ENCODE measurements at places on chromosomes 13 and 19. TPM values are rescaled to one million over a fixed set of nuclear protein-coding genes. Genes with fewer than 3 reads are reported as not detected.
A peak's percentile ranks its signal among the peaks of the same experiment; 100 is the strongest.

GRCh38 chr13:44930963-44931623 lies 58.2 kb downstream of the NUFIP1 start:
- no peak for DNase-seq

DNA sequence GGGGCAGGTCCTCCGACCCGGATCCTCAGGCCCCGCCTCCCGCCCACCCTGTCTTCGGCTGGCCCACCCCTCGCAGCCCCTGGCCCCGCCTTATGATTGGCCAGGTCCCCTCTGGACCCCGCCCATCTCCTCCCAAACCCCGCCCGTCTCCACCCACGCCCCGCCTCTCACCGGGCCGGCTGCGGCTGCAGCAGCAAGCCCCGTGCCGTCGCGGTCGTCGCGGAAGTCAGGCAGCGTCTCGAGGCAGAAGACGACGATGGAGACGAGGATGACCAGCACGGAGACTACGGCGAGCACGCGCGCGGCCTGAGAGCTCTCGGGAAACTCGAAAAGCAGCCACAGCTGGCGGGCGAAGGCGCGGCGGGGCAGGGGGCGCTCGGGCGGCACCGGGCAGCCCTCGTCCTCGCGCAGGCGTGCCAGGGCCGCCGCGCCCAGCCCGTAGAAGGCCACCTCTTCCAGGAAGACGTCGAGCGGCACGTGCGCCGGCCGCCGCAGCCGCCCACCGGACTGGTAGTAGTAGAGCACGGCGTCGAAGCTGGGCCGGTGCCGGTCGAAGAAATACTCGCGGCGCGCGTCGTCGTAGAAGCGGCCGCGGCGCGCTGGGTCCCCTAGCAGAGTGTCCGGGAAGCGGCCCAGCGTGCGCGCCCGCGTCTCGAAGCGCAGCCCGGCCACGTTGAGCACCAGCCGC lies 495 bp downstream of the KCNA7 start:
- DNase-seq: no peak

DNA sequence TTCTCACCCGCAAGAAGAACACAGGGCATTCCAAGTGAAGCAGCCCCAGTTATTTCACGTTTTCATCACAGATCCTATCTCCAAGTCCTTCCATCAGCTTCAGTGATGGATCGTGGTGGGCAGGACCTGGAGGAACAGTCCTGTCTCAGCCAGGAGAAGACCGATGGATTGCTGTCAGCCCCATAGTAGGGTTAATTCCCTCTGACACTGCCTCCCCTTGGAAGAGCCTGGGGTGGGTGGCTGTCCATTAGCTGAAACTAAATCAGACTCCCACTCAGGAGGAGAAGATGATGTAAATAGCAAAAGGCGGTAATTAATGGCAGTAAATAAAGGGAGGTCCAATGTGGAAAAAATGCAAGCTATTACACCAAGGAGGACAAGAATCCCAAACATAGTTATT lies 131.0 kb downstream of the TNFRSF19 start:
- no peak for DNase-seq

- no peak for DNase-seq
Observed at GRCh38 chr19:6677883-6678689, 8.1 kb upstream of the TNFSF14 start.

DNA sequence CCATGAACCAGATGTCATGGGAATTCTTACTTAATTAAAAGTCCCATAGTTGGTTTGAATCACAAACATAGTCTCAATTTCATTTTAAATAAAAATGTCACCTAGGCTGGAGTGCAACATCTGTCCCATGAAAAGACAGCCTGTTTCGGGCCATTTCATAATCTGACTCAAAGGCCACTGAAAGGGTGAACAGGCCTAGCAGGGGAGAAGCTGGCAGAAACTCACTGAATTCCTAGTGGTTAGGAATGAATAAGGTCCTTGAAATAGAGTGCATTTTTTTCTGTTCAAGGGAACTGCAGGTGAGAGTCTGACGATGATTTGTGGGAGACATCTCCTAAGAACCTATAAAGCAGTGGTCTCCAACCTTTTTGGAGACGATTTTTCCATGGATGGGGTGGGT lies 44.0 kb upstream of the PCCA start:
- DNase-seq: no peak

DNA sequence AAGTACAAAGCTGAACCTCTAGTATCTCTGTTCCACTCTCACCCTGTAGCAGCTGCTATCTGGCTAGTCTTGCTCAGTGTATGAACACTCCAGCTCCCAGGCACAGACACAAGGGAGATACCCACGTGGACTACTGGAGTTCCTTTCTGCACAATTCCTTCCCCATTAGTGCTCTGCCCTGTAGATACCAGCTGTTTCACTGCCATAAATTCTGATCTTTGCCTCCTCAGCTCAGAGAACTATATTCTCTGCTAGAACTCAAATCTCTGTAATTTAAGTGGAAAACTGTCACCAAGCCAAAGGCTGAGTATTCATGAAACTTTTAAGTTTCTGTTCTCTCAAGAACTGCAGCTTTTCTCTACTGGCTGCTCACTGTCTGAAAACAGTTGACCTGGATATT lies 273.7 kb downstream of the DIAPH3 start:
- DNase-seq: no peak

- DNase-seq: peak; percentile 40
Observed at GRCh38 chr13:45950386-45951000, 98.9 kb upstream of the SIAH3 start.

GRCh38 chr19:50835103-50835784 lies 1.9 kb upstream of the KLK15 start:
- DNase-seq: no peak

GRCh38 chr13:79307866-79308298 lies 98.2 kb downstream of the RBM26 start:
- DNase-seq: no peak

DNA sequence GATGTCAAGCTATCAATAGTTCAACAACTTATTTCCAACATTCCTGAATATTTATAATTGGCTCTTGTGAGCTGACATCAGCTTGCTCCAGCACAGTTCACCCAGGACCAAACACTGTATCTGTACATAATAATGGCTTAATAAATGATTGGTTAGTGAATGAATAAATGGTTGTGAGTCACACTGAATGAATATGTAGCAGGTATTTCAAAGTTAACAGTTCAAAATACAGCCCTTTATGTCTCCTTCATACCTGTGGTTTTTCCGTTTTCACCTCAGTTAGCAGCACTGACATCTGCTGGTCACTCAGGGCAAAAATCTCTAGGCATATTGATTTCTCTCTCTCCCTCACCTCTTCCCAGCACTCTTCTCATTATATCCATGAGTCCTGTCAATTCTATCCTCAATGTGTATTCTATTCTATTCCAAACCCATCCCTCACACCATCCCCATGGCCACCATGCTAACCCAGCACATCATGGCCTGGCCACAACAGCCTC lies 76.3 kb downstream of the PEG3 start:
- DNase-seq: no peak

- DNase-seq: no peak
Observed at GRCh38 chr19:57978586-57979289, 4.4 kb upstream of the C19orf18 start.

DNA sequence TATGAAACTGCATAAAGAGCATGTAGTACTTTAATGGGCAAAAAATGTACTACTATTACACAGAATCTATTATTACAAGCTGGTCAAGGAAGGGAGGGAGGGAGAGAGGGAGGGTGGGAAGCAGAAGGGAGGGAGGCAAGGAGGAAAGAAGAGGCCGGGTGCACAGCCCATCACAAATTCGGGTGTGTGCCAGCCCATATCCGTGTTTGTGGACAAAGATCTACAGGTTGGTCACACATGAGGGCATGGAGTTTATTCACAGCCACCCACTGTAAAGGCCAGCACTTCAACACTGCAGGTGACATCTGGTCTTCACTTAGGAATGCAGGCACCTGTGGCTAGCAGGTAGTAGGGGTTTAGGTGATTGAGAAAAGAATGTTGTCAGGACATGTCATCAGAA lies 352.5 kb upstream of the NBEA start:
- DNase-seq: no peak

- peak; percentile 5 for DNase-seq
Observed at GRCh38 chr19:52492201-52492993, 35.1 kb upstream of the ZNF808 start.

DNA sequence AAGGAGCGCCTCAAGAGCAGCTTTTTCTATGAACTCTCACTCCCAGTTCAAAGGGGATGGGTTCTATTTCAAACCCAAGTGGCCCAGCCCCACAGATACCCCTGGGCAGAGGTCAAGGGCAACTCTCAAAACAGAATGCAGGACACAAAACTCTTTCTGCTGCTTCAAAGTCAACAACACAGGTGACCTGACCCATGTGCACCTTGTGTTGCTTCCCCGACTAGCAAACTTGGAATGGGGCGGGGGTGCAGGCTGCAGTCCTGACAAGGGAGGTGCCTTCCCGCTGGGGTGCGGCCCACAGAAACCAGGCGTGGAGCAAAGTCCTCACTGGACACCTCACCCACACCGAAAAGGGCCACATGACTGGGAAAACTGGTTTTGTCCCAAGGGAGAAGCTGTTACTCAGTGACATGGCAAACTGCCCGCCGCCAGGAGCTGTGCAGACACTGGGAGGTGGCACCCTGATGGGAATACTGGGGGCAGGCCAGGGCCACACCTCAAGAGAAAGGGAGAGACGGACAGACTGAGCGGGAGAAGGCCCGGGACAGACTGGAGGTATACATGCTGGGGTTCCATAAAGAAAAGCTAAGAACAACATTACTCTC lies 17.4 kb downstream of the ZC3H4 start:
- no peak for DNase-seq

- no peak for DNase-seq
Observed at GRCh38 chr13:99008577-99008976, 30.7 kb upstream of the DOCK9 start.

GRCh38 chr13:75776550-75776949 lies 140.4 kb downstream of the LMO7 start:
- DNase-seq: no peak

DNA sequence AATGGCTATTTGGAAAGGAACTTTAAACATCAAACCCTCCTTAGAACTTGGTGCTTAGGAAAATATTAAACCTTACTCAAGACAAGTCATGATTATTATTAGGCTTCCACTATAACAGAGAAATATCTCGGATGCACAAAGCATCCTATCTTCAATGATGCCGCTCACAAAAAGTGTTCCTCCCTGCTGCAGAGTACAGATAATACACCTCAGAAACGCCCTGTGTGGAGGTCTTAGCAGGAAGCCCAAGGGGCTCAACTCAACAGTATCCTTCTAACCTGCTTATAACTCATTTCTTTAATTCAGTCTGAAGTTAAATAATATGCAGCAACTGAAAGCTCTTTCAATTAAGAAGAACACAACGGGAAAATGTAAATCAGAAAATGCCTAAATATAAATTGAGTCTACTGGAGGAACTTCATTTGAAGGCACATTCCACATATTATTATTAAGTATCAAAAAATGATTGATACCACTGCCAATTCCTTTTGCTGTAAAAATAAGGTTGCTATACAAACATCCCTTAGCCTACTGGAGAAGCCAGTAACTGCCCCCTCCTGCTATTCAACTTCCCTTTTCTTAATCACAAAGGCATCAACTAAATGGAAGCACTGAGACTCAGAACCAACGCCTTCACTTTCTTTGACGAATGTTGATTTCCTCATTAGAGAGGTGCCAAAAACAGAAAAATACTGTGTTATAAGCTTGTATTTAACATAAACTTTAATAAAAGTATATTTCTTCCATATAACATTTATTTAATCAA lies 12.0 kb downstream of the ELF1 start:
- DNase-seq: no peak

DNA sequence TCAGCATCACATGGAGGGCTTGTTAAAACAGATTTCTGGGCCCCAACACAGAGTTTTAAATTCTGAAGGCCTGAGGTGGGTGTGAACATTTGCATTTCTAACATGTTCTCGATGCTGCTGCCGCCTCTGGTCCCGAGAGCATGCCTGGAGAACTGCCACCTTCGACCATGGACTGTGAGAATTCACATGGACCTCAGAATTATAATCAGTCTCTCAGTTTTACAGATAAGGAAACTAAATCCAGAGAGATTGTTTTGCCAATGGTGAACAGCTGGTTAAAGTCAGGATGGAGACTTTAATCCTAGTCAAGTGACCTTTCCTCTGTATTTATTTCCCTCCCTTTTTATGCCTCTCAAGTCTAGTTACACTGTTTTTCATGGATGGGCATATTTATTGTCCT lies 14.7 kb downstream of the ALOX5AP start:
- no peak for DNase-seq

- DNase-seq: no peak
Observed at GRCh38 chr19:12411893-12412292, 10.8 kb upstream of the ZNF799 start.

DNA sequence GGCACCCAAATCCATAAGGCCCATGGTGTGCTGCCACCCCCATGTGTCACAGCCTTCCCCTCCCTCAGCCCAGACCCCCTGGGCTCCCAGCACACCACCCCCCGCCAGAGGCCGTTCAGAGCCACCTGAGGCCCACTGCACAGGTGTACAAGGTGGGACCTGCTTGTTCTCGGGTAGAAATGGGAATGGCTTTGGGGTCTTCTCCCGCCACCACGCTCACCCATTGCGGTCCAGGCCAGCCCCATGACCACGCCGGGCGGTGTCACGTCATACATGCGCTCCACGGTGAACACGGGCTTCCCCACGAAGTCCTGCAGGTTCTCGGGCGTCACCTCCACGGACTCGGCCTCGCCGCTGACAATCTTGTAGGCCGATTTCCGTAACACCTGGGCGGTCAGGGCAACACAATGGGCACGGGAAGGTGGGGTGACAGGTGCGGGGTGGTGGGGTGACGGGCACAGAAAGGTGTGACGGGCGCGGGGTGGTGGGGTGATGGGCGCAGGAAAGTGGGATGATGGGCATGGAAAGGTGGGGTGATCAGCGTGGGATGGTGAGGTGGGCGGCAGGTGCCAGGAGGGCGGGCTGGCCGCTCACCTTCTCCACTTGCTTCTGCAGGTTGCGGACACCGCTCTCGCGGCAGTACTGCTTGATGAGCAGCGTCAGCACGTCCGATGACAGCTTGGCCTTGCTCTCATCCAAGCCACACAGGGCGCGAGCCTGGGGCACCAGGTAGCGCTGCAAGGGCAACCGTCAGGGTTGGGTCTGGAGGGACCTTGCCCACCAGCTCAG lies 4.3 kb downstream of the RPL36 start:
- no peak for DNase-seq

- DNase-seq: no peak
Observed at GRCh38 chr13:99331881-99332293, 24.7 kb upstream of the GPR183 start.

- peak; percentile 24 for DNase-seq
Observed at GRCh38 chr13:107450431-107450830, 764.9 kb downstream of the LIG4 start.

MATK gene
- 160 TPM for total RNA-seq

AZU1 gene
- total RNA-seq: 5.4 TPM

SIAH3 gene
- 0.54 TPM for total RNA-seq

ZNF627 gene
- 13.5 TPM for total RNA-seq

LGI4 gene
- total RNA-seq: 0.27 TPM

PIH1D1 gene
- 115 TPM for total RNA-seq

KLHL26 gene
- 11.0 TPM for total RNA-seq

ZNF441 gene
- 4.6 TPM for total RNA-seq

SIX5 gene
- total RNA-seq: 1.6 TPM

ATP12A gene
- under 0.01 TPM for total RNA-seq

APLP1 gene
- not detected for total RNA-seq

ZNF83 gene
- 28.8 TPM for total RNA-seq

Measured in hematopoietic multipotent progenitor cell (in vitro differentiated cells).